ENCODE measurements at places on chromosomes 7 and 10.

DNA sequence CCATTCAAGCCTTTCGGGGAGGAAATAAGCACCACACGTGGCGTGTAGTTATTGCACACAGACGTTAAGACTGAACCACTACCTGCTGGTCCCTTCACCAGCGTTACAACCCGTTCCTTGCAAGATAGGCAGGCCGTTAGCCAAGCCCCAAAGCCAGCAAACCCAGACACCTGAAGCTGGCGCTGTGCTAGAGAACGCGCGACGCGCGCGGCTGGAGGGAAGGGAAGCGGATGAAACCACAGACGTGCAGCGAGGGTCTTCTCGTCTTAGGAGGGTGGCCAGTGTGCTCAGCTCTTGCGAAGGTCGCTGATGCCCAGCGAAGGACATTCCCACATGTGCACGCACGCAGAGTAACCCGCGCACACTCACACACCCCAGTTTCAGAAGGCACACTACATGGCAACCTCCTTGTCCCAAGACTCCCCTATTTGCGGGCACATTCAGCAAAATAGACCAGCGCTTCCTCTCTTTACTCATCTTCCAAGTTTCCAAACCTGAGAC, 980 bp downstream of the TMEM26 start:
- DNase-seq = no peak

- DNase-seq = peak; percentile 89
Measured at GRCh38 chr10:3482200-3482993, 302.6 kb downstream of the KLF6 start.

DNA sequence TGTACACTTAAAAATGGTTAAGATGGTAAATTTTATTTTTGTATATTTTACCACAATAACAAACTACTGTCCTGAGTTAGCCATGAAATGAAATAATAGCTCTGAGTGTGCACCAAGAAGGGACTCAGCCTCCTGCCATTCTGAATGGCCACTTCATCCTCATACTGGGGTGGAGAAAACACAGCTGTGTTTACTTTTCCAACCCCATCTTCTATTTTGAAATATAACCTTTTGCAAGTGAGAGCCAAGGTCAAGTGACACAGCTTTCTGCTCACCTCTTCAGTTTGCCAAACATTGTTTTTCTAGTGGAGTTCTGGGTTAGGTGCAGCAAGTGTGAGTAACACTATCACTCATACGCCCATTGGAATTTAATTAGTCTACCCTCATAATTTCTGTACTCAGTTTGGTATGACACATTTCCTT, 107.4 kb upstream of the GLCCI1 start:
- DNase-seq = peak; percentile 60

DNA sequence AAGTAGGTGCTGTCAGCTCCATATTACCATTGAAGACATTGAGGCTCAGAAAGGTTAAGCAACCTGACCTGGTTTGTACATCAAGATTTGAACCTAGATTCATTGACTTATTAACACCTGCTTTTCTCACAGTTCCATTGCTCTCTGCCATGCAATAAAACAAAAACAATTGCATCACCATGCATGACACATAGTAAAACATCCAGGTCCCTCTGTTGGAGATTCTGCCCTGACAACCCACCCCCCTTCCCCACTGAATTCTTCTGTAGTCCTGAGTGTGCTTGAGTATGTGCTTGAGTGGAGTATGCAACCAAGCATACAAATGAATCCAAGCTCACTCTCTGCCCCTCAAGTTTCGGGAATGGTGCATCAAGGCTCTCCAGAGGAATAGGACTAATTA, 6.0 kb upstream of the LMBR1 start:
- DNase-seq = no peak

- no peak for DNase-seq
Measured at GRCh38 chr10:111113238-111113960, 36.6 kb downstream of the ADRA2A start.

- DNase-seq = no peak
Measured at GRCh38 chr10:129373718-129374117, 93.3 kb upstream of the MGMT start.

GRCh38 chr10:125560947-125561346, 122.0 kb downstream of the TEX36 start:
- no peak for DNase-seq

GRCh38 chr7:155247479-155248365, 50.0 kb upstream of the INSIG1 start:
- DNase-seq = no peak

GRCh38 chr7:141231018-141231792, 157.3 kb downstream of the TMEM178B start:
- DNase-seq = peak; percentile 15

GRCh38 chr7:23268746-23269145, 22.2 kb downstream of the GPNMB start:
- DNase-seq = no peak

DNA sequence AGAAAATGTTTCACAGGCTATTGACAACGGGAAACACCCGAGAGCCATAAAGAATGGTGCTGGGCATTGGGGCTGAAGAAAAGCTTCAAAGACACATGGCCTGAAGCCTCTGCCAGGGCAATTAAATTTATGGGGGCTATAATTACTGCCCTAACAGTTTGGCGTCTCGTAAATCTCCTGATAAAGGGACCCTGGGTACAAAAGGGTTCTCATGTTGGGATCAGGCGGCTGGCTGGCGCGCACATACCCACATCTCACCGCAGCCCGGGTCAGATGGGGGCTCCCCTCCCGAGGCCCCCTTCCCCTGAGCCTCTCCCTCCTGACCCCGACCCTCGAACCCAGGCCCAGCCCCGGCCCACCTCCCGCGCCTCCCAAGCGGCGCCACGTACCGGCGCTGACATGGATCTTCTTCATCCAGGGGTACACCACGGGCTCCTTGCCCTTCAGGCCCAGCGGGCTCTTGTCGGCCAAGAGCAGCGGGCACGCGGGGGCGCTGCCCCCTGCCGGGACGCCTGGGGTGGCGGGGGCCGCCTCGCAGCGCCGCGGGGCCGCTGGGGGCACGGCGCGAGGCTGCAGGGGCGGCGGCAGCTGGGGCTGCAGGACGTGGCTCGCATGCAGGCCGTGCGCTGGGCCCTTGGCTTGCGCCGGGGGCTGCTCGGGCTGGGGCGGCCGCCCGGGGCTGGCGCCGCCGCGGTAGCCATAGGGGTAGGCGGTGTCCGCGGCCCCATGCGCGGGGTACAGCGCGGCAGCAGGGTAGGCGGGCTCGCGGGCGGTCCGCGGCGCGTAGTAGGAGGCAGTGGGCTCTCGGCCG, 623 bp downstream of the HOXA4 start:
- no peak for DNase-seq

DNA sequence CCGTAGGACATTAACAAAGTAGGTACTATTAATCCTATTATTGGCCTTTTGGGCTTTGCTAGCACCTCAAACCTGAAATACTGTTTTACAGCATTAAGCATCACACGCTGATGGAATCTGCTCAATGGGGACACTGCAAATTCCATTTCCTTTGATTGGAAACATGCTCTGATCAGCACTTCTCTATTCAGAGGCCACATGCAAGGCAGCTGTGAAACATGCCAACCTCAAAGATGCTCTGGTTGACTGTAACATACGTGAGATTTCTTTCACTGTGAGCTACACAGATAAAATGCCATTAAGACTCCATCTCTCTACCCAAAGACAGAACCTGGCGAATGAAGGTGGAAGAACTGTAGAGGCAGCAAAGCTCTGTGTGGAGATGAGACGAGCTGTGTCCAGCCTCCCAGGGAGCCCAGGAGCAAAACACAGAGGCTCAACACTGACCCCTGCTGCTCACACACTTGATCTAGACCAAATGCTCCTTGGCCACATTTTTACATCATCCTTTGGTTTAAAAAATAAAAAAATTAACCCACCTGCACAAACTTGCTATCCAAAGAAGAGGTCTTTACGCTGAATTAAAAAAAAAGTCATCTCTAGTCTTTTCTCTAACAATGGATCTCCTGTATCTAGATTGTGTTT, 8.0 kb downstream of the RSU1 start:
- peak; percentile 41 for DNase-seq

DNA sequence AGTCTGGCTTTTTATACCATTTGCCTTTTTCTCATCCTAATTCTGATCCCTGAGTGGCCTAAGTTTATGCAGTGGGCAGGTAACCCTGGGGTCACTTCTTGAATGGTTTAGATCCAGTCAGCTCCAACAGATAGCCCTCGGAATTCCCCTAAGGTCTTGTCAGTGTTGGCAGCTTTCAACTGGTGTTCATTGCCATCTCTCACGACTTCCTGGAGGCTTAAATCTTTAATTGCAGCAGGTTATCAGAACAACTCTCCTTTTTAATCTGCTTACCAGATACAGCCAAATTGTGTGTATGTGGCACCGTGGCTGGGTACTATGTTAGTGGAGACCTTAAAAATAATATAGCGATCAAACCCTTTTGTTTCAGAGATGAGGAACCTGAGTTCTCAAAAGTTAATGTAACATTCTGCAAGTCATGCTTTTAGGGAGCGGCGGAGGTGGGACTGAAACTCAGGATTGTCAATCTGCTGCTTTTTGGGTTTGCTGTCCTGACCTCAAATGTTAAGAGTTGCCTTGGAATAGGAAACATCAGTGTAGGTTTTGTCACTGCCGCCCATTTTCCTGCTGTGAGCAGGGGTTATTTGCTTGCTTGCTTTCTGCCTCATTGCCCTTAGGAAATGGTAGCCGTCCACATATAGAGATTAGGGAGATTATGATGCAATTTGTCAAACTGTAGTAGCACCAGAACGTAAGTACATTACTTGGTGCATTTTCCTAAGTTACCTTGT, 818 bp downstream of the DLD start:
- DNase-seq = peak; percentile 47

DNA sequence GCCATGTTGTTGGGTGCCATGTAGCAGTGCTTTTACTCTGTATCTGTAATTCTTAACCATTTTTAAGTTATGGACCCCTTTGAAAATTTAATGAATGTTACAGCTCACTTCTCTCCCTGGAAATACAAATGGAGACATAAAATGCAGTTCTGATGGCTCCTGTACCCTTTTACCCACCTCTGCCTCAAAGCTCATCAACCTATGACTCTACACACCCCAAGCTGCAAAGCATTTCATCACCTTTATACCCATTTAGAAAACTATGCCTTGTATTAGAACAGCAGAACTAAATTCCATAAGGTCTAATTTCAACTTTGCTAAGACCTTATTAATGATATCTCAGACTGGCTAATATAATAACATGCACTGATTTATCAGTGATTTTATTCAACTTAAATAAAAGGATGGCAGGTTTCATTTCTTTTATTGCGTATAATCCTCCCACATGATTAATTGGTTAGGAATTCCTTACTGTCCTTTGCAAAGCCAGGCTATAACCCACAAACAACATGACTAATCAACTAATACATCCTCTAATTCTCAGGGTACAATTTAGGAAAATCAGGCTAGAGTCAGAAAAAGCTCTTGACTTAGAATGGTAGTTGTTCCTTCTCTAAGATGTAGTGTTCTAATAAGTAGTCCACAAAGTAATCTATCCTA, 68.1 kb downstream of the CPEB3 start:
- DNase-seq = peak; percentile 47

DNA sequence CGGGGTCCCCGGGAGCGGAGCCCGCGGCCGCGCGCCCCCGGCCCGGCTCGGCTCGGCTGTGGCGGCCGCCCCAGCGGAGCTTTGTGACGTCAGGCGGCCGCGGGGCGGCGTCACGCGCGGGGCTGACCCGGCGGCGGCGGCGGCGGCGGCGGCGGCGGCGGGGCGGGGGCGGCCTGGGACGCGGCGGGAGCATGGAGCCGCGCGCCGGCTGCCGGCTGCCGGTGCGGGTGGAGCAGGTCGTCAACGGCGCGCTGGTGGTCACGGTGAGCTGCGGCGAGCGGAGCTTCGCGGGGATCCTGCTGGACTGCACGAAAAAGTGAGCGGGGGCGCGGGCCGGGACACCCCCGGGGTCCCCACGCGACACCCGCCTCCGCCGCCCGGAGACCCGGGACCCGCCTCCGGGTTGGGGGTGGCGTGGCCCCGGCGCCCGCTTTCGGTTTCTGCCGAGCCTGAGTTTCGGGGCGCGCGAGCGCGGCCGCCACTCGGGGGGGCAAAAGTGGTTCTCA, at the start of gene PWWP2B:
TSS of gene PWWP2B (plus strand) at position 165 of the 506 bp plus-strand sequence. CDS start at position 192, 27 bp downstream.
- DNase-seq = no peak

GRCh38 chr10:33252794-33253203, 81.7 kb downstream of the NRP1 start:
- DNase-seq = peak; percentile 86

GRCh38 chr7:47419471-47419870, 162.4 kb downstream of the TNS3 start:
- DNase-seq = no peak

DNA sequence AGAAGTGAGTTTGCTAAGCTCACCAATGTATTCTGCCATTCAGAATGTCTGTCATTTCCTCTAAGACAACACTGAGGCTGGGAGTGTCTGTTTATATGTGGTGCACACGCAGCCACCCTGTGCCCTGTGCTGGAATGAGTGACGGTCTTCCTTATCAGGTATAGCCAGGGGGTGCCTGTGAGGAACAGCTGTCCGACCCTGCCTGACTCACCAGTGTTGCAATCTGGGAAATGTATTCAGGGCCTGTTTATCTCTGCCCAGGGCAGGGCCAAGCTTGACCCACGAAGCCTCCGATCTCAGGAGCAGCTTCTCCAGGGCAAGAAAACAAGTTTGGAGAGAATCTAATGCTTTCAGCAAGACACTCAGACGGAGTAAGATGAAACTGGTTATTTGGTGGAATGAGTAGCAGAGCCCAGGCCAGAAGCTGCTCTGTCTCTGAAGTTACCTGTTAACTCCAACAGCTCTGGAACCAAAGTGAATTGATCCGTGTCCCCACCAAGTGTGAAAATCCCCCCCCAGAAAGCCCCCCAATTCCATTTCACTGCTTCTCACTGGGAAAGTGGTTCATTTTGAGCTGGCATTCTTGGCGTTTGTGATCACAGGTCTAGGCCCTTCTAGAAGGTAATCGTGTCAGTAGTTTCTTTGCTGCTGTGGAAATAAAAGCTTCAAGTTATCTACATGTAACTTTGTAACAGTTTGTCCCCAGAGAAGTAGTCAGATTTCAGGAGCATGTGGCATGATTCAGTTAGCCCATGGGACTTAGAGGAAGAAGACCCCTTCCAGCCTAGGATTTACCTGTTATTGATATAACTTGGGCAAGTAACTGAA, 6.1 kb upstream of the UBE2H start:
- peak; percentile 76 for DNase-seq
